Dermis blood vessel endothelial cell (primary cell): ENCODE measurements at places on chromosomes 6 and 20. TPM values are rescaled to one million over a fixed set of nuclear protein-coding genes. Genes with fewer than 3 reads are reported as not detected.
A peak's percentile ranks its signal among the peaks of the same experiment; 100 is the strongest.

DNA sequence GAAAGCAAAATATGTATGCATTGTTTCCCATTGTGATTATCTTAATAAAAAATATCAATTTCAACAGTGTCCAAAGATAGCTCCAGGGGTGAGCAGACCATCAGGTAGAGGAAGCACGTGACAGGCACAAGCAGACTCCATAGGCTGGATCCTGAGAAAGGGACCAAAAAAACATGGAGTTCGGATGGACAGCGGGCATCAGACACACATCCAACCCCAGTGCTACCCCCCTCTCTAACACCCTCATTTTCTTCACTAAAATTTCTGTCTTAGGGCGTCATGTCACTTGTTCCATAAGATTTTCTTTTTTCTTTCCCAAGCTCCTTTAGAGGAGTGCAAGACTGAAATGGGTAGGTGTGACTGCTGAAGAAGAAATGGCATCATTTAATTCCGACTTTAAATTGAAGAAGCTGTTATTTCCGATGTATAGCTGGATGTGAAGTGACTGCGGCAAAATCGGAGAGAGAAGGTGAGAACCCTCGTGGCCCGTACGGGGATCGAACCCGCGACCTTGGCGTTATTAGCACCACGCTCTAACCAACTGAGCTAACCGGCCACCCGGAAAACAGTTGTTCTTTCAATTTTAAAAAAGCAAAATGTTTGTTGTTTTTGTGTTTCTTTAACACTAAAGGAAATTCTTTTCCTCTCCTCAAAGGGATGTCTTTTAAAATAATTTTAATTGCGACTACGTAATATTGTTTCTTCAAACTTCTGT lies 10.3 kb upstream of the PRSS16 start:
- peak; percentile 41 for DNase-seq

DNA sequence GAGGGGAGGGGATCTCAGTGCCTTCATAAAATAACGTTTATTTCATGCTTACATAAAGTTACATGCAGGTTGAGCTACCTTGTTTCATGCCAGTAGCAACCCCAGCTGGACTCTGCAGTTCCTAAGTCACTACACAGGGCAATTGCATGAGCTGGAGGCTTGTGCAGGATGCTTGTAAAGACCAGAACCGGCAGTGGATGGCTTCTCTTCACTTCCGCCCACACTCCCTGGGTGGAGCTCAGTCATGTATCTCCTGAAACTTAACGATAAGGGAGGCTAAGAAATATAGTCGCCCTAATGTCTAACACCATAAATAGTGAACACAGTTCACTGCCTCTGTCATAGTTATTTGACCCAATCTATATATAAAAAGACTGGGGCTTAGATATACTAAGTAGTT lies 99.4 kb upstream of the RAB32 start:
- no peak for DNase-seq

Gene SLC32A1
- 0.05 TPM in 1 of 2 replicates, not detected in the other for total RNA-seq

Gene NPEPL1
- total RNA-seq, result 20.6 and 28.8 TPM in 2 replicates

DNA sequence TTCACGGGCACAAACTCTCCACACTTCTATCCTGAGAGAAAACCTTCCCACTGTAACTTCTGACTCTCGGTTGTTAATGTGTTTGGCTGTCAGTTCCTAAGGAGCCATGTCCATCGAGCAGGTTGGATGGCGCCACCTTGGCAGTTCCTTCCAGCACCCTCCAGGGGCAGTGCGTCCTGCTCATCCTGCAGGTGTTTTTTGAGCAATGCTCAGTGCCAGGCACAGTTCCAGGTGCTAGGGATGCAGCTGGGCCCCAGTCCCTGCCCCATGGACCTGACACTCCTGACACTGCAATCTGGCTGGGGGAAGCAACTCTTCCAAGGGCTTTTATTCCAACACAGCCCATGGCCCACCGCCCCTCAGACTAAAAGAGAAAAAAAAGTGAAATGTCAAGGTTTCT lies 376.4 kb downstream of the PREX1 start:
- DNase-seq, result no peak

- DNase-seq, result no peak
Measured at GRCh38 chr20:11375966-11376365, 541.7 kb upstream of the BTBD3 start.

DNA sequence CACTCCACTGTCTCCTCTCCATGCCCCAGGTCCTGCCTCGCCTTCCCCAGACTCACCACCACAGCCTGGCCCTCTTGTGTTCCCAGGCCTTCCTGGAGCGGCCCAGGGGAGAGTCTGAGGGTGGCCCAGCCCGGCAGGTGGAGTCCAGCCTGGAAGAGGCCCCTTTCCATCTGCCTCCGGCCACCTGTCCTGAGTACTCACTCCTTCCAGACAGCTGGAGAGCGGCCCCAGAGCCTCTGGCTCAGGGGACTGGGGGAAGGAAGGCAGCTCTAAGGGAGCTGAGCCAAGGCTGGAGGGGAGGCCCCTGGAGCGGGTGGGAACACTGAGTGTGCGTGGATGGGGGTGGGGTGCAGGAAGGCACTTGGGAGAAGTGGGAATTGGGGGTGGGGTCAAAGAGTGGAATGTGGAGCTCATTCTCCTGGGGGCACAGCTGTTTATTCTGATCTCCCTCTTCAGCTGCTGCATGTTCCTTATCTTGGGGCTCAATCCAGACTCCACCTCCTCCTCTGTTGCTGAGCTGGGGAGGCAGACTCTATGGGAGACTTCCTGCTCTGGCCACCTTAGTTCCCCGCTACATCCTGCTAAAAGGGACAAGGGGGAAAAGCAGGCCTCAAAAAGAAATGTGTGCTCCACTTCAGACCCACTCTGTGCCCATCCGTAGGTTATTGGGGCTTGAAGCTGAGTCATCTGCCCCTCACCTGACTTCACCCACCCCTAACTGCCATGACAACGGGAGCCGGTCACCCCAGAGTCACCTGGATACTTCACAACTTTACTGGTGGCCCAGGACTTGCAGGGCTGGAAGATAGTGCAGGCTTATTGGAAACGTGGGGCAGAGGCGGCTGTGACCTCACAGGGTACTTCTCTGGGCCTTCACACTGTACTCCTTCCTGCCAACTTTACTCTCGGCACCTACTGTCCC lies 19.5 kb upstream of the TAF8 start:
- DNase-seq, result no peak

- peak; percentile 84 for DNase-seq
Measured at GRCh38 chr20:47773371-47773786, 11.9 kb downstream of the SULF2 start.

GRCh38 chr20:20744170-20744725 lies 31.8 kb upstream of the RALGAPA2 start:
- peak; percentile 61 for DNase-seq

Gene B3GAT2
- total RNA-seq, result under 0.01 TPM in 1 of 2 replicates, not detected in the other

DNA sequence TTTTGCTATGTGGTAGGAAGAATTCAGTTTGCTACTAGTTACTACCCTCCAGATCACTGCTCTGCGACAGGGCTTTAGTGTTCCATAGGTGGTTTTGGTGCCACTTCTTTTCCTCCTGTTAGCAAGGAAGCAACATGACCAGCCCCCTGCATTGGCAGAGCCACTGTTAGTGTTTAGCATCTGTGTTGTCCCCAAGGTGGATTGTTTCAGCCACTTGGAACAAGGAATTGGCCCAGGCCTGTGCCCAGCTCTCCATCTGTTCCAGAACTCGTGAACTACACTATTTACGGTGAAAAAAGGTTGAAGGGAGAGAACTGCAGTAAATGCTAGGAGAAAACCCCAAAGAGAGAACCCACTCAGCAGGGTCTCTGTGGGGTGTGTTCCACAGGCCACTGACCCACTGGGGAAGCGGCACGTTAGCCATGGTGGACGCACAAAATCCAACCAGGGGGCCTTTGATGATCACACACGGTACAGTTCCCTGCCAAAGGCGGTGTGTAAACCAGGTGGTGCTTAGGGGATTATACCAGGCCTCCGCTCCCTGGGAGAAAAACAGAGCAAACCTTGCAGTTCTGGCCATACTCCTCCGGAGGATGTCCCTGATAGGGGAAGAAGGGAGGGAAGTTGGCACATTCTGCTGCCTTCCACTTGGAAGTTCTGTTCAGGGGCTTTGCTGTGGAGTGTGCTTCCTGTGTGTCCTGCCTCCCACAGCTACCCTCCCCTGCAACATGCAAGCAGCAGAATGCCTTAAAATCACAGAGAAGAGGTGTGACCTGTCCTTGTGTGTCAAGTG lies 72.3 kb downstream of the LYRM2 start:
- no peak for DNase-seq

DNA sequence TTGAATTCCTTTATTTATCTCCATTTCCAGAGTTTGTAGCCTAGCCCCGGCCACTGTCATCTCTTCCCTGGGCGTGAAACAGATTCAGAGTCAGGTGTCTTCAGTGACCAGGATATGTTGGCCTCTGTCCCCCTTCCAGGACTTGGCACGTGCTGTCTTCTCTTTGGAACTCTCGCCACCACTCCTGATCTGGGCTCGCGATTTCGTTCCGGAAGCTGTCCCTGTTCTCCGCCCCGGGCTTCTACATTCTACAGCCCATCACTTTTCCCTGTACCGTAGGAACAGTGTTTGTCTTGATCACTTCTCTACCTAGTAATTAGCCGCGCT lies 739 bp downstream of the GSS start:
- DNase-seq, result peak; percentile 53

GRCh38 chr6:166389119-166389518 lies 6.4 kb upstream of the MPC1 start:
- no peak for DNase-seq

- no peak for DNase-seq
Measured at GRCh38 chr6:147717991-147718390, 209.5 kb downstream of the SAMD5 start.

Gene MC3R
- not detected in 2 replicates for total RNA-seq

DNA sequence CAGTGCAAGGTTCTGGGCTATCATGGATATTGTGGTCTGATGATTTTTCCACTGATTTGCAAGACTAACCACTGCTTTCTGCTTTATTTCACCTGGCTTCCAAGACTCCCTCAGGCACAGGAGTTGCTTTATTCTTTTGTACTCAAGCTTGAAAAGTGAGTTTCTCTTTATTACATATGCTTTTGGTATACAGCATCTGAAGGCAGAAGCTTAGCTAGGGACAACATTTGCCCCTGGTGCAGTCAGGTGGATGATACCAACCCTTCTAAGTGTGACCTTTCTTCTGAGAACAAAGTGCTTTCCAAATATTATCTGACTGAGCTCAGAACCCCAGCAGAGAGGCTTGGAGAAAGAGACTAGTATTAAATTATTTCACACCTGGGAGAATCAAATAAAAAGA lies 94.0 kb upstream of the PHACTR1 start:
- no peak for DNase-seq

GRCh38 chr20:55579802-55580201 lies 425.5 kb downstream of the CBLN4 start:
- no peak for DNase-seq

GRCh38 chr6:146047371-146047770 lies 18.5 kb downstream of the GRM1 start:
- no peak for DNase-seq
